ENCODE measurements at places on chromosomes 1 and 21.

- DNase-seq = no peak
Observed at GRCh38 chr1:107883562-107883961, 81.4 kb downstream of the VAV3 start.

DNA sequence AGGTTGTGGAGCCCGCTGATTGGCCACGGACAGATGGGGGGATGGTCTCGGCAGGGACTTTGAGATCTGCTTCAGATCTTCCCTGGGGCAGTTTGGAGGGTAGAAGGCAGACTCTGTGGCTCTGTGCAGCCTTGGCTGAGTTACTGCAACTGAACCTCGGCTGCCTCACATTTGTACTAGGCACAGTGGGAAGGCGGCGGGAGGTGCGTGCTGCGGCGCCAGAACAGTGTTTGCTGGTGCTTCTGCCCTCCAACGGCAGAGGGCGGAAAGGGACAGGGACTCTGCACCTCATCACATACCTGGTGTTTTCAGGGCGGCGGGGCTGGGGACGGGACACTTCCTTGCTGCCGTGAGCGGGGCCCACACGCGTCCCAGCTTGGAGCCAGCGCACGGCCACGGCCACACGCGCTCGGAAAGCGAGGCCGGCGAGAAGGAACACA lies 26.2 kb downstream of the SLC66A1 start:
- DNase-seq = no peak

GRCh38 chr1:80882553-80882952 lies 918.2 kb upstream of the ADGRL2 start:
- no peak for DNase-seq

DNA sequence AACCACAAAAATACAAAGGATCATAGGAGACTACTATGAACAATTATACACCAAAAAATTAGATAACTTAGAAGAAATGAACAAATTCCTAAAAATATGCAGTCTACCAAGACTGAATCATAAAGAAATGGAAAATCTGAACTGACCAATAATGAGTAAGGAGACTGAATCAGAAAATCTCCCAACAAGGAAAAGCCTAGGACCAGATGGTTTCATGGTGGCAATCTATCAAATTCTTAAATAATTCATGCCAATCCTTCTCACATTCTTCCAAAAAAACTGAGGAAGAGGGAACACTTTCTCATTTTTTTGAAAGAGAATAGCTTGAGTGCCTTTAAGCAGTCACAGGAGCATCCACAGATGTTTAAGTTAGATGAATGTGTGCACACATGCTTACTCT lies 31.8 kb upstream of the DISP1 start:
- DNase-seq = no peak

DNA sequence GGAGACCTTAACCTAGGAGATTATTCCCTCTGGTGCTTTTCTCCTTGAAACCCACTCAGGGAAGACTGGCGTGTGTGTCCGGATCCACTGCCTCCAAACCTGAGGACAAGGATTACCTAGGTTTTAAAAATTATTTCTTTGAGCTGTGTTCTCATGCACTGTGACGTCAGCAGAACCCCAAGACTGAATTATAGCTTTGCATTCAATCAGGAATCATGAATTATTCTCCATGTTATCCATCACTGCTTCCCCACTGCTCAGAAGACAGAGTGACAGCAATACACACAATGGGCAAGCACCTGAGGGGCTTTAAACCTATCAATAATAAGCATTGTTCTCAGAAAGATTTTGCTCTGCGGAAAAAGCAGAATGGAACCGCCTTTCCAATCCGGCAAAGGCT lies 253.2 kb upstream of the FOXD3 start:
- no peak for DNase-seq

DNA sequence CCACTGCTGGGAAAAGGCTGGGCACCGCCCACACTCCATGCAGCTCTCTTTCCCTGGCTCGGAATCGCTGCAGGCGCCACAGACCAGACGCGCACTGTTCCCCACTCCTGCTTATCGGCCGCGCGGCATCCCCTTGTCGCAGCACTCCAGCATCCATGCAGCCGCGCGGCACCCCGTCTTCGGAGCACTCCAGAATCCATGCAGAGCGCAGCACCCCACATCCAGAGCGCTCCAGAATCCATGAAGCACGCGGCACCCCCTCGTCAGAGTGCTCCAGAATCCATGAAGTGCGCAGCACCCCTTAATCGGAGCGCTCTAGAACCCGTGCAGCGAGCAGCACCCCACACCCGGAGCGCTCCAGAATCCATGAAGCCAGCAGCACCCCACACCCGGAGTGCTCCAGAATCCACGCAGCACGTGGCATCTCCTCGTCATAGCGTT lies 9.5 kb downstream of the TFF3 start:
- no peak for DNase-seq

DNA sequence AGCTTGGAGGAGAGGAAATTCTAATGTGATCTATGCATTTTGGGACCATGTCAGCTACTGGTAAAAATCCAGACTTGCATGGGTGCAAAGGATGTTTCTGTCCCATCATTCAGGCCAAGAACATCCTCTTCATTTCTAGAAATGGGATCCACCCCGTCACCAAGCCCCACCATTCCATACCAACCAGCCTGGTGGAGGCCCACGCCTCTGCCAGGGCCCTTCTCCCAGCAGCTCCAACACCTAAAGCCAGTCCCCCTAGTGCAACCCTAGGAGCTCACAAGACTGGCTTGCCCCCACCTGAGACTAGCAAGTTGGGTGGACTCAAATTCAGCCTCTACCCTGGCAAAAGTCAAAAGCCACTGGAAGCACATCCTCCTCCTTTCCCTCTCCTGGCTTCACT lies 1.9 kb downstream of the ARHGEF11 start:
- no peak for DNase-seq

- DNase-seq = no peak
Observed at GRCh38 chr1:3551711-3552110, 59.6 kb downstream of the MEGF6 start.

DNA sequence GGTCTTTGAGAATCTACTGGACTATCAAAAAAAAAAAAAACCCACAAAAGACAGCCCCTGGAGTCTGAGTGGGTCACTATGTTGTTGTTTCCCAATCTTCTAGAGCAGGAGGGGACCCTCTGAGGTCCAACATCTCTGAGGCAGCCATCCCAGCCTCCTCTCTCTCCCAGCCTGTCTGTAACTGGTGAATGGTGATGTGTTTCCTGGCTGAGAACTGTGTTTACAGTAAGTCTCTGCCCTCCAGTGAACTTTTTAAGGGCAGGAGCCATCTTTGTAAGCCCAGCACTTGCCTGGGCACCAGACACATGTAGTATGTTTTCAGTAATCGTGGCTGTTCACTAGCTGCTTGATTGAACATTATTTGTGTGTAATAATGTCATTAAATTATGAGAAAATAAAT lies 85.7 kb downstream of the SPATA46 start:
- DNase-seq = no peak

- no peak for DNase-seq
Observed at GRCh38 chr1:55990007-55990406, 589.4 kb downstream of the PLPP3 start.

- no peak for DNase-seq
Observed at GRCh38 chr1:62904856-62905225, 120.9 kb downstream of the ATG4C start.

DNA sequence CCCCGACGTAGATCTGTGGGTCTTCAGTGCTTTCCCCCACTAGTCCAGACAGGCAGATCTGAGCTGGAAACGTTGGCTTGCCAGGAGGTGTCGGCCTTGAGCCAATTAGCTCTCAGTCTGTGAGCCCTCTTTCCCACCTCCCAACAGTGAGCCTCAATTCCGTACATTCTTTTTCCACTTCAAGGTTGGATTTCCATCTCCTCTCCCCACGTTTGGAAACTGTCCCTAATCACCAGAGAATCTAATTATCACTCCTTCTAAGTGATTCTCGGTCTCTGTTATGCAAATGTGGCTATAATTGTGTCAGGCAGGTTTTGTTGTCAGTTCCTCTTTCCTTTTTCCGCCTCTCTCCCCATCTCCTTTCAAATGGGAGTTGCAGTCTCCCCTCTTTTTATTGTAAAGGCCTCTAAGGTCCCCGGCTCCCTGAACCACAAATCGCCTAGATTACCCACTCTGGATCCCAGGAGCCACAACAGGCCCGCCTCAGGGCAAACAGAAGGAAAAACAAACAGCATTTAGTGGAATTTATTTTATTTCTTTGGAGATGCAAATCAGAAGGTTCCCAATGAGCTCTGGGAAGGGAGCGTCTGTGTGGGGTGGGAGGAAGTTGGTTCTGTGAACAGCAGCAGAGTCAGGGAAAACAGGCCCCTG lies 29.4 kb upstream of the LRRN2 start:
- no peak for DNase-seq

GRCh38 chr1:177591155-177591554 lies 378.7 kb downstream of the SEC16B start:
- no peak for DNase-seq

DNA sequence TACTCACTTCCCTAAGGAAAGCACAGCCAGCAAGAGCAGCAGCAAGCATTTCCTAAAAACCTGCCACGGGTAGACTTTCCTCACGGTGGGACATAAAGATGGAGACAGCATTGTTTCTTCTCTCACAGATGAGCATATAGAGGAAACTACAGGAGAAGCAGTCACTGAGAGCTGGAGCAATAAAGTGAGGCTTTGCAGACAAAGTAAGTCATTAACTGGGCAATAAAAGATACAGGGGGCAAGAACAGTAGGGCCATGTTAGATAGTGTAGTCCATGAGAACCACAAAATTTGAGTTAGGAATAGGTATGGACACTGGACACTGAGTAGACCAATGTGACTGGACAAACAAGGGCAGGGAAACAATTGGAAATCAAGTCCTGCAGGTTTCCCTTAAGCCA lies 240.1 kb upstream of the NFIA start:
- no peak for DNase-seq

DNA sequence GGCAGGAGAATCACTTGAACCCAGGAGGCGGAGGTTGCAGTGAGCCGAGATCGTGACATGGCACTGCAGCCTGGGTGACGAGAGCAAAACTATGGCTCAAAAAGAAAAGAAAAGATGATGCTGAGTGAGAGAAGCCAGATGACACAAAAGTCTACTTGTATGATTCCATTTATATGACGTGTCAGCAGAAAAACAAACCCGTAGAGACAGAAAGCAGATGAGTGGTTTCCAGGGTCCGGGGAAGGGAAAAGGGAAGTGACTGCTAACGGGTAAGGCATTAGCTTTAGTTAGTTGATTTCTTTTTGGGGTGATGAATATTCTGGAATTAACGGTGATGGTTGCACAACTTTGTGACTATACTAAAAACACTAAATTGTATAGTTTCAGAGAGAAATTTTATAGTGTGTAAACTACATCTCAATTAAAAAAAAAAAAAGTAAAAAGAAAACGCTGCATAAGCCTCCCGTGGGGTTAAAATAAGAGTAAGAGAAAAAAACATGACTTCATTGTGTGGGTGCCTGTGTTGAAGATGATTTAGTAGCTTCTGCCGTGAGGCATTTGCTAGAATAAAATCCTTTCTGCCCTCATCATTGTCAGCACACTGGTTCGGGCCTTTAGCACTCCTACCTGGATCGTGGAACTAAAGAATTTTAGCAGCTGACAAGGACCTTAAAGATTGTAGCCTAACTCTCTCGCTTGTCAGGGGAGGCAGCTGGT lies 24.7 kb upstream of the ATP5PO start:
- DNase-seq = no peak

DNA sequence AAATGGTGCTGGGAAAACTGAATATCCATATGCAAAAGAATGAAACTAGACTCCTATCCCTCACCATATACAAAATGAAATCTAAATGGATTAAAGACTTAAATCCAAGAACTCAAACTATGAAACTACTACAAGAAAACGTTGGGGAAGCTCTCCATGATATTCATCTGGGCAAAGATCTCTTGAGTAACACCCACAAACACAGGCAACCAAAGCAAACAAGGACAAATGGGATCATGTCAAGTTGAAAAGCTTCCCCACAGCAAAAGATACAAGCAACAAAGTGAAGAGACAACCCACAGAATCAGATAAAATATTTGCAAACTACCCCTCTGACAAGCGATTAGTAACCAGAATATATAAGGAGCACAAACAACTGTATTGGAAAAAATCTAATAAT lies 13.8 kb downstream of the TTC13 start:
- no peak for DNase-seq

- DNase-seq = no peak
Observed at GRCh38 chr1:89453123-89453972, 71.3 kb upstream of the LRRC8B start.

DNA sequence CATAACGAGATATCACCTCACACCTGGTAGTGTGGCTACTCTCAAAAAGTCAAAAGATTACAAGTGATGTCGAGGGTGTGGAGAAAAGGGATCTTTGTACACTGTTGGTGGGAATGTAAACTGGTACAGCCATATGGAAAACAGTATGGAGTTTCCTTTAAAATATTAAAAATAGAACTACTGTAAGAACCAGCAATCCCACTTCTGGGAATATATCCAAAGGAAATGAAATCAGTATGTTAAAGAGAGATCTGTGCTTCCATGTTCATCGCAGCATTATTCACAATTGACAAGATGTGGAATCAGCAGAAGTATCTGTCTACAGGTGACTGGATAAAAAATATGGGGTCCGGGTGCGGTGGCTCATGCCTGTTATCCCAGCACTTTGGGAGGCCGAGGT lies 7.6 kb upstream of the PIK3C2B start:
- no peak for DNase-seq

DNA sequence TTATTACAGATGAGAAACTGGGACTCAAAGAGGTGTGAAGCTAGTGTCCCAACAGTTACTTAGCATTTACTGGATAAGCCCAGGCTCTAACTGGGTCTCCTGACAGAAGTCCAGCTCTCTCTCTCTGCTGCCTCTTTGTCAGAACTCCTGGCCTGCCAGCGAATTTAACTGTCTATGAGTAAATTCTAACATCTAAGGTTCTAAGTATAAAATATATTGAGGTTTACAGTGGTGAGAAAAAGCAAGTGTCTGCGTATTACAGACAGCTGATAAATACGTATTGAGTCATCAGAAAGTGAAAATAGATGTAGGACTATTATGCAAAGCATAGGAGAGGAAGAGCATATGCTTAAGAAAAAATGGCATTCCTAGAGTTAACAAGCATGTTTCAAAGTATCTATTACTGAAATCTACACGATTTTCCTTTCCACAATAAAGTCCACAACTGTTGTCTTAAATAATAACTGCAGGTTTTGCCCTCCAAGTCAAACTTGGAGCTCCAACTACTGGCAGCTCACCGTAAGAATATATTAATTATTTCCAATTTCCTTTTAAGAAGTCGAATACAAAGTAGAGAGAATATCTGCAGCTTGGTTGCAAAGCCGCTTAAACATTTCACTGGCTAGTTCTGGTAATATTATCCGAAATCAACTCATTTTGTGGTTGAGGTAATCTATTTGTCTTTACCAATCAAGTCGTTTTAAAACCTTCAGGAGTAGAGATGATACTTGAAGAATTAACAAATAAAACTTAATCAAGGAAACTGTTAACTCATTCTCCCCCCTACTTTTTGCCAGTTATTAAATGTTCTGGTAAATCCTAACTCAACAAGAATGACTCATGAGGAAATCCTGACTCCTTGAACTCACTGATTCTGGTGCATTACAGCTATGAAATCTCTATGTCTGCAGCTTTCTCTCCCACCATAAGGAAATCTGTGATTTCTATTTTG lies 1.4 kb upstream of the RGS2 start:
- DNase-seq = no peak

- DNase-seq = no peak
Observed at GRCh38 chr1:80542231-80542630, 1258.5 kb upstream of the ADGRL2 start.

- DNase-seq = no peak
Observed at GRCh38 chr1:10753299-10753698, 43.1 kb downstream of the CASZ1 start.

- DNase-seq = no peak
Observed at GRCh38 chr1:202216691-202217090, 23.1 kb downstream of the LGR6 start.

All from stimulated activated CD4-positive, alpha-beta T cell treated with anti-CD3 and anti-CD28 coated beads, Interleukin-12 subunit alpha, Interleukin-12 subunit beta, amount 100 ng/mL, for 48 hours (primary cell).